ENCODE measurements at places on chromosomes 16 and 17.

DNA sequence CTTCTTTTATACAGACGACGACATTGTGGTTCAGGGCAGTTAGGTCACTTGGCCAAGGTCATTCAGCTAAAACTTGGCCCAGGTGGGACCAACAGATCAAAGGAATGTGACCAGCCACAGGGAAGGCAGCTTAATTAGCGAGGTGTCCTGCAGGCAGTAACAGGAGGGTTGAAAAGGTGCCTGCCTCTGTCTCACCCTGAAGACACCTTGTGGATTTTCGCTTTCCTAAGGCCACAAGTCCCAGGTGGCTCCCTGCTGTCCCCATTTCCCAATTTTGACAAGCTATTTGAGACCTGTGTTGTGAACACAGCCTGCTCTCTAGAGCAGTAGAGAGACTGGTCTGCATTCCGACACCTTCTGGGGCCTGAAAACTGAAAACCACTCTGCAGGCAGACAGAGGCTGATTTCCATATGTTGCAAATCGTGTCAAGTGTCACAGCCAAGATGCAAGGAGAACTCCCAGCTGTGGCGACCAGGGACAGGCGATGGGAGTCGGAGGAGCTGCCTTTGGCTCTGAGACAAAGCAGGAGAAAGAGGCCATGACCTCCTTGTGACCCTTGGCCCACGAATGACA, 593.1 kb upstream of the CDH5 start:
- no peak for DNase-seq

GRCh38 chr17:15892244-15892643, 52.7 kb upstream of the ADORA2B start:
- no peak for DNase-seq

DNA sequence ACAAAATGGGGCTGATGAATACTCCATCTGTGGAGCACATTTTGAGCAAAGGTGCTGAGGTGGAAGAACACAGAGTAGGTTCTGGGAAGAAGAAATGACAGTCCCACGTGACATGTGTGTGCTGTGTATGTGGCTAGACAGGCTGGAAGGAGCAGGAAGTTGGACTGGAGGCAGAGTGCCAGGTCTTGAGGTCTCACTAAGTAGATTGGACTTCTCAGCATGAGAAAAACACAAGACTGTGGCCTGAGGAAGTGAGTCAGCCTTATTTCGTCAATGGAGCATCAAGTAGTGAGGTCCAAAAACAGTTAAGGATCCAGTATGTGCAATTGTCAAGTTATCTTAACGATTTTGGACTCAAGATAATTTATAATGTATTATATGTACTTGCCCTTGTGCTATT, 736.5 kb downstream of the KCNJ2 start:
- no peak for DNase-seq

- no peak for DNase-seq
Measured at GRCh38 chr17:79146562-79146961, 71.9 kb downstream of the ENGASE start.

- DNase-seq = no peak
Measured at GRCh38 chr16:2436110-2436509, 6.9 kb downstream of the CCNF start.

GRCh38 chr16:20303012-20303411, 24.3 kb downstream of the GP2 start:
- DNase-seq = no peak

DNA sequence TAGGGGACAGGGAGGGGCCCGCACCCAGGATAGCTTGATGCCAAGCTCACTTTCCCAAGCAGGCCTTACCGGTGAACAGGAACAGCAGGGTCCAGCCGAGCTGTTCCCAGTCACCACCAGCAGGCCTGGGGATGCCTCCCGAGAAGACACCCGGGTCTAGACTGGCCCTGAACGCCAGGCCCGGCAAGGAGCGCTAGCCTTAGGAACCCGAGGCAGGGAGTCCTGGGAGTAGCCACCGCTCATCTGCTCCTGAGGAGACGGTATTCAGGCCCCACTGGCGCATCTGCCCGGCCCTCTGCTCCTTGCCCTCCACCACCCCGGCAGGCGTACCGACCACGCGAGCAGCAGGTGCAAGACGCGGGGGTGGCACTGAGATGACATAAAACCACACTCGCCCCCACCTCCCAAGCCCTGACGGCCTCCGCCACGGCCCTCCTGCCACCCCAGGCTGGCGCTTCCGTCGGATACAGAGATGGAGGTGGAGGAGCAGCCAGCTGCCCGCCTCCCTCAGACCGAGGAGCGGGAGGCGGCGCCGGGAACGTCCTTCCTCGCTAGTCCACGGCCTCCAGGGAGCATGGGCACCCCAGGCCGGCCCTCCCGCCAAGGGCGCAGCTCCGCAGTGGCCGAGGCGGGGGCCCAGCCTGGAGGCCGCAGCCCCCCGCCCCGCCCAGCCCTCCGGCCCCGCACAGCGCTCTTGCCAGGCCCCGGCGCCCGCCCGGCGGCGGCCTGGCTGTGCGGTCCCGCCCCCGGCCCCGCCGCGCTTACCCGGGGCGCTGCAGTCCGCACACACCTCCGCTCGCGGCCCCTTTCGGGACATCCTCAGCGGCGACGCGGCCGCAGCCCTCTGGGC, 661 bp downstream of the GIT1 start:
- DNase-seq = no peak

DNA sequence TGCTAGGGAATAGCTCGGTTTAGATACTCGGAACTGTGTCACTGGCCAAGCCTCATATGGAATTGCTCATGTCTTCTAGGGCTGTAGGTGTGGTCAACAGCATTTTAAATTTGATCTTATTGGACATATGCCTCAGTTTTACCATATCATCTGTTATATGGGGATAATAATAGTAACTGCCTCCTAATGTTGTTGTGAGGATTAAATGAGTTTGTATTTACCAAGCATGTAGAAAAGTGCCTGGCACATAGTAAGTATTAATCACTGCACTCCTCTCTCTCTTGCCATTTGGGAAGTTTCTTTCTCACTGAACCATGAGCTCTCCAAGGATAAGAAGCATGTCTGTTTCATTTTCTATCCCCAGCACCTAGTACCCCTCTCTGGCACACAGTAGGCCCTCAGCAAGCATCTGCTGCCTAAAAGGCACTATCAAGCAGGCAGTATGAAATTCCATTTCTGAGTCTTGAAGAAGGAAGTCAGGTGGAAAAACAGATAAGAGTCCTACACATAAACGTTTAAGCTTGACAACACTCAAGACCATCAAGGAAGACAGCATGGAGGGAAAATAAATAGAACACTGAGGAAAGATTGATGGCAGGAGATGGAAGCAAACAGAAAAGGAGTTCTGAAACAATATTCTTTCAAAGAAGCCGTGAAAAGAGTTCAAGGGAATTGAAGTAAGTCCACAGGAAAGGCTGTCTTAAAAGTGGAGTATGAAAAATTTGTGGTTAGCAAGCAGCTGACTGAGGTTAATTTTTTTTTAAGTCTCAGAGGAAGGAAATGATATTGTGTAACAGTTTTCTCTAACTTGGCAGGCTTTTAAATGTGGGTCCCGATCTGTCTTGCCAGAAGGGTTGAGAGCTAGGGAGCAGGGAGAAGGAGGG, 2.2 kb upstream of the ATP6V0A1 start:
- DNase-seq = no peak

- DNase-seq = no peak
Measured at GRCh38 chr17:9676820-9677310, 31.5 kb downstream of the USP43 start.

DNA sequence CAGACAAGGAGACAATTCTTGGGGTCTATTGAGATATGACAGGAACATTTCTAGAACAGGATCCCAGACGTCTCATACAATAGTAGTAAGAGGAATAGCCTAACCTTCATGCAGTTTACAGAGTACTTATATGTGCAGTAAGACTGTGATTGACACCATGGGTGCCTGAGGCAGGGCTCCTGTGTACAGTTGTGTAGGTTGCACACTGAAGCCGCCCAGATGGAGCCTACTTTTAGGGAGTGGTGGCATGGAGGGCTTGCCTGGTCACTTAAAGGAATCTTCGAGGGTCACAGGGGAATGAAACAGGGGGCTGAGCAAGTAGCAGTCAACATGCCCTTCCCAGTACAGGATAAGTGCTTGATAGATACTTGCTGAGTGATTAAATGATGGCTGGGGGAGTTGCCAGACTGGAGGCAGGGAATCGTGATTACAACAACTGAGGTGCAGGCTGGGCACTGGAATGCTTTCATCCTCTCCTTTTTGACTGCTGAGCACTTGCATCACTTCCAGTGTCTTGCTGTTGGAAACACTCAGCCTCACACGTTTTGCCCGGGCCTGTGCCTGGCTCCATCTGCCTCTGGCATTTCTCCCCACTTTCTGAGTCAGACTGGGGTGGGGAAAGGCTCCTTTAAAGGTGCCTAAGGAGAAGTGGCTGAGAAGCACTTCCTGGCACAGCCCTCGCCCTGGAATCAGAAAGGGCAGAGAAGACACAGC, 71.0 kb downstream of the COPRS start:
- DNase-seq = no peak

GRCh38 chr16:50303041-50303604, 36.8 kb downstream of the ADCY7 start:
- no peak for DNase-seq

GRCh38 chr16:56708525-56709442, 21.1 kb upstream of the NUP93 start:
- no peak for DNase-seq

- no peak for DNase-seq
Measured at GRCh38 chr16:3564130-3564888, 12.9 kb downstream of the NLRC3 start.

GRCh38 chr17:80504686-80505413, 28.4 kb upstream of the NPTX1 start:
- DNase-seq = no peak

- DNase-seq = no peak
Measured at GRCh38 chr17:10729334-10730193, at the start of gene TMEM220. TMEM220 (minus strand) TSS chr17:10730023; CDS start chr17:10729851, 172 bp downstream.

DNA sequence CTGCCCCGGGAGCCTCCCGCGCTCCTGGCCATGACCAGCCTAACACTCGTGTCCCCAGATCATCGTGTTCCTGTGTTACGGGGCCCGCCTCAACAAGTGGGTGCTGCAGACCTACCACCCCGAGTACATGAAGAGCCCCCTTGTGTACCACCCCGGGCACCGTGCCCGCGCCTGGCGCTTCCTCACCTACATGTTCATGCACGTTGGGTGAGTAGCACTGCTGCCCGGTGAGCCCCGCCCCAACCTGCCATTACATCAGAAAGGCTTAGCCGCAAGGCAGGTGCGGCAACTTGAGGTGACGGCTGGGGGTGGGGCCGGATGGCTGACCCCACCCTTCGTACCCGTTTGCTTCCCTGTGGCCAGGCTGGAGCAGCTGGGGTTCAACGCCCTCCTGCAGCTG, 1.4 kb downstream of the RHBDL1 start:
- DNase-seq = peak; percentile 72

DNA sequence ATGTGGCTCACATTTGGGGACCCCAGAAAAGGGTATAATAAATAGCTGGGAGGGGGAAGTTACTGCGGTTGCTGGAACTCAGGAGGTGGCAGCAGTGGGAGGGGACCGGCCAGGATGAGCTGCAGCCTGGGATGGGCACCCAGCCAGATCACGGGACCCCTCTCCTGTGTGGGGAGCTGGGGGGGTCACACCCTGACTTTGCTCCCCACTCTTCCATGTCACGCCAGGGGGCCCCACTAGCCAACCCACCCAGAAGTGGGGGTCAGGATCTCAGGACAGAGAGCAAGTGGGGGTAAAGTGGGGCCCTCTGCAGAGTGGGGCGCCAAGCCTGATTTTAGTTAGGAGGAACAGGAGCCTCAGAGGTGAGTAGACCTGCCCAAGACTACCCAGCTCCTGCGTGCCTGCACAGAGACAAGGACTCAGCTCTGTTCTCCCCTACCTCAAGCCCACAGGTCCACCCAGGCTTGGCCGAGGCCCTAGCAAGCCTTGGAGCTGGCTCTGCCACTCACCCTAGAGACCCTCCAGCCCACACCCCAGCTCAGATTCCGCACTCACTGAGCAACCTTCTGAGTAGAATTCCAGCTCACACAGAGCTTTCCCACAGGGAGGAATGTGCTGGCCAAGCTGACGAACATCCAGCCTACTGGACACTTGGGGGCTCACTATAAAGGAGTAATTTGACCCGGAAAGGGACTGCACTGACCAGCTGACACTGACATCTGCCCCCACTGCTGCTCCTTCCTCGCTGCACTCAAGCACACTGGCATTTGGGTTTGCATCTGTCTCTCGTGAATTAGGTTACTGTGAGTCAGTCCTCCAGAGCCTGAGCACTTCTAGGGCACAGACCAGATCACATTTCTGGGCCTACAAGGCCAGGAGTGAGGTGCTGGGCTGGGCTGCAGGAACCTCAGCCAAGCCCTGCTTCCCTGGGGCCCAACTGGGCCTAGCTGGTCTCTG, 310.1 kb downstream of the C16orf95 start:
- no peak for DNase-seq

DNA sequence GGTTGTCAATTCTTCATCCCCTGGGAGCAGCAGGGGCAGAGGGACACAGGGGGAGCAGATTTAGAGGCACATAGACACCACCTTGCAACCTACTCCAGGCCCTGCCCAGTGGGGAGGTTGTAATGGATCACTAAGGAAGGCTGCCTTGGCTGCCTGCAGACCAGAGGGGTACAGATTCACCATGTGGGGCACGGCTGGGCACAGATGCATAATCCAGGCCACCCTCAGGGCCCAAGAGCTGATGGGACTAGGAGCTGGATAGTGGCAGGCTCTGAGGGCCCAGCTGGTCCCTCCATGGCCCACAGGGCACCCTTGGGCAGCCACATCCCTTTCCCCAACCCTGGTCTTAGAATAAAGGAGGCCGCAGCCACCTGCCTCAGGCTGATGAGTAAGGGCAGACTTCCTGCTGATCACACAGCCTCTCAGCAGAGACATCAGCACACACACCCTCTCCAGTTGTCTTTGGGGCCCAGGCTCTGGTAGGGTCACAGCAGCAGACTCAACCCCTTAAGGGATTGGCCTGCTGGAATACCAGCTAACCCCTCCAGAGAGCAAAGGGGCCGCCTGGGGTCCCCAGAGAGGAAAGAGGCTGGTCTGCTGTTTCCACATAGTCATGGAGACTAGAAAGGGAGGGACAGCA, 224.9 kb downstream of the GSG1L start:
- no peak for DNase-seq

- no peak for DNase-seq
Measured at GRCh38 chr17:692116-692515, 22.5 kb downstream of the VPS53 start.

DNA sequence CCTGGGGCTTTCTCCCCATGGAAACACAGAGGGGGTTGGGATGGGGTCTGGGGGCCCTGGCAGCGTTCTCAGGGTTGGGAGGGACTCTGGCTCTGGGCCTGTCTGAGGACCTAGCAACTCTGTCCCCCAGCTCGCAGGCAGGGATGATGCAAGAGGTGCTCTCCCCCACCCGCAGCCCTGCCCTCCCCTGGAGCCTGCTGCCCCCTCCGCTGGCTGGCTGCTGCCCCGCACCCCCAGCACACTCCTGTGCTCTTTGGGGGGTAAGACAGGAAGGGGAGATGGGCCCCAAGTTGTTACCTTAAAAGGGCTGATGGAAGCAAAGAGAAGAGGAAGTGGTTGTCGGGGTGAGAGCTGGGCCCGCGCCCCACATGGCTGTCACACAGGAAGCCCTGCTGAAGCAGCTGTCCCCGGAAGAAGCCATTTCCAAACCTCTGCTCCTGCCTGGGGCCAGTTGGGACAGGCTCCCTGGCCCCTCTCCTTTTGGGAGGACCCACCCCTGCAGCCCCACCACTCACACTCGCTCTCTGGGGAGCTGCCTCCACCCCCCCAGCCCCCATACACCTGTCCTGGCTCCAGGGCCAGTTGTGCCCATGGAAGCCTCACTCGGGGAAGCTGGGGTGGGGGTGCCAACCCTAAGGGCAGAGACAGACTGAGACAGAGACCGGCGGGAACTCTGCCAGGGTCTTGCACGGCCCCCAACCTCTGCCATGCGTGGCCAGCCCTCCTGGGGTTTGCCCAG, 2.5 kb downstream of the CORO1A start:
- no peak for DNase-seq

Measured in NCI-H187 treated with DMSO at 0.1 percent for 48 hours (cell line).